ENCODE measurements at places on chromosomes 11 and 22.
A peak's percentile ranks its signal among the peaks of the same experiment; 100 is the strongest.

- DNase-seq, result no peak
Measured at GRCh38 chr11:77799338-77799737, 21.2 kb downstream of the RSF1 start.

DNA sequence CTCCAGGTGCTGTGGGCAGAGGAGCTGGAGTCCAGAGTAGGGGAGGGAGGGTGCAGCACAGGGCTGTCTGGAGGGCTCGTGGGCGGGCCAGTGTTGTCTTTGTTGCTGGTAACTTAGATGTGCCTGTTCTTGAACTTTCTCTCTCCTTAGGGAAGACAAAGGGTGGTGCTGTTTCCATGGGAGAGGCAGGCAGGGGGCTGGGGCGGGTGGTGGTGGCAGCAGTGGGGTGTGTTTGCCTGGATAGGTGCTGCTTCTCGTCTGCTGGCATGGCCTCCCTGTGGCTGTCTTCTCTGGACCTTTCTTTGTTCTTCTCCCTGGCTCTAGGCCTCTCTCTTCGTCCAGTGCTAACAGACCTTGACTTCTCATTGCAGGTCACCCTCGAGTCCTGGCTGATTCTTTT lies 8.5 kb downstream of the SIDT2 start:
- no peak for DNase-seq

DNA sequence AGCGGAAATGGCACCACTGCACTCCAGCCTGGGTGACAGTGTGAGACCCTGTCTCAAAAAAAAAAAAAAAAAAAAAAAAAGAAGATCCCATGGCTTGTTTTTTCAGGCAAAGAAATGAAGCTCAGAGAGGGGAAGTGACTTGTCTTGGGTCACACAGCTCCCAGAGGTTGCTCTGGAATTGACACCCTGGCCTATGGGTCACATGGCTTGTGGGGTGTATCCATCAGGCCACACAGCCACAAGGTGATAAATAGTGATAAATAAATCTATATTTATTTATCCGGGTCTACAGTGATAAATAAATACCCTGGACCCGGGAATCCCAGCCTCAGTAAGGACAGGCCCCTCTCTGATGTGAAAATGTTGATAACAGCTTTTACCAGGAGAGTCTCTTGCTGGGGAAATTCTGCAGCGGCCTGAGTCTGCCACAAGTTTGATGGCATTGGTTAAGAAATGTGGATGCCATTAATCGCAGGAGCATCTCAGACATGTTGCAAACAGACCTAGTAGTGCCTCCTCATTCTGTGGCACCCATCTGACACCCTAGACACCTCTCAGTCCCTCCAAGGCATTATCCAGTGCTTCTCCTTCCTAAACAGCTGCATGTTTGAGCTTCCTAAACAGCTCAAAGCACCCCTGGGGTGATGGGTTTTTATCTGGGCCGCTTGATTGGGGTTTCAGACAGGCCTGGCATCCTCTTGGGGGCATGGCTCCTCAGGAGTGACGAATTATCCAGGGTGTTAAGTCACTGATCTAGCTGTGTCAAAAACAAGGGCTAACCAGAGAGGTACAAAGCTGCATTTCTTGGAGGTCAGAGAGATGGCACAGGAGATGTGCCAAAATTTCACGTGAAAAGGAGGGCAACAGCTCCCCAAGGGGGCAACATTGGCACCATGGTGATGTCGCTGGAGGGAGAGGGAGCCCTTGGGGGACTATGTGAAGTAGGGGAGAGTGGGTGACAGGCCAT lies 1.9 kb upstream of the EMID1 start:
- DNase-seq, result no peak

GRCh38 chr11:5243816-5244180 lies 5.9 kb downstream of the HBG1 start:
- DNase-seq, result no peak

DNA sequence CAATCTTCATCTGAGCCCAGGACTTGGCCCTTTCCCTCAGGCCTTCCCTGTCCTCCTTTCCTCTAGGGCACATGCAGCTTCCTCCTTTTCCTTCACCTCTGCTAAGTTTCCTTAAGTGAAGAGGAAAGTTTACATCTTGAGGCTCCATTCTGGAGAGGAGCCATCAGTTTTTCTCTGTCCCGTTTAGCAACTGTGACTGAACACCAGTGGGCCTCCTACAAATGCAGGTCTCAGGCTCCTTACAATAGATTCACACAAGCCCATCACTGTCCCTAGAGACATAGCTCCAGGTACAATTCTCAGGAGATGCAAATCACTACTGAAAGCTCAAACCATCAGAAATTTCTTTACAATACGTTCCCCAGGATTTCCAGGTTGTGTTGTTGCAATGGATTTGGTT lies 23.3 kb upstream of the LYVE1 start:
- no peak for DNase-seq

DNA sequence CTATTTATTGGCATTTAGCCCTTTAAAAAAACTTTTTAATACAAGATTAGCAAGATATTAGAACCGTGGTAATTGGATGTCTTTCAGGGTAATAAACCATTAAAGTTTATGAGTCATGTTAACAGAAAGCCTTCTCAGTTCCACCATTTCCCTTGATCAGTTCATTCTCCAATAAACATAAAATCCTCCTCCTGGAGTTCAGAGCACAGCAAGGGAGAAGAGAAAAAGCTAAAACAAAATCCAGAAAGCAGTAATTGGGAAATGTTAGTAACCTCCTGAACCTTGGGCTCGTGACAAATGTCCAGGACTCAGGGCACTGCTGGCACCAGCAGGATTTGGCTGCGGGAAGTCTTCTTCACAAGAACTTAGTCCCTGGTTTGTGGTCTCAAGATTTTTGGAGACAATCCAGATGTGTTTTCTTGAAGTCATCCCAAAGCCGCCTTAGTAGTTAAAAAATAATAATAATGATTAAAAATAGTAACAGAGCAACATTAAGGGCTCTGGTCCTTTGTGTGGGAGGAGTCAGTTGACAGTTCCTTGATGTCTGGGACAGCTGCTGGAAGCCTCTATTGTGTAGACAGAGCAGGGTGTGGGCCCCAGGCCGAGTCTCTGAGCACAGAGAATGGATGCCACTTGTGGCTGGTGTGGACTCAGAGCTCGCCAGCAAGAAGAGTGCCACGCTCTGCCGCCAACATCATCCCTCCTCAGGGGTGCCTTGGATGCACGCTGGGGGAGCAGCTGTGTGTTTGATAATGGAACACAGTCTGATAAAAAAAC lies 43.4 kb upstream of the PITPNB start:
- DNase-seq, result no peak

DNA sequence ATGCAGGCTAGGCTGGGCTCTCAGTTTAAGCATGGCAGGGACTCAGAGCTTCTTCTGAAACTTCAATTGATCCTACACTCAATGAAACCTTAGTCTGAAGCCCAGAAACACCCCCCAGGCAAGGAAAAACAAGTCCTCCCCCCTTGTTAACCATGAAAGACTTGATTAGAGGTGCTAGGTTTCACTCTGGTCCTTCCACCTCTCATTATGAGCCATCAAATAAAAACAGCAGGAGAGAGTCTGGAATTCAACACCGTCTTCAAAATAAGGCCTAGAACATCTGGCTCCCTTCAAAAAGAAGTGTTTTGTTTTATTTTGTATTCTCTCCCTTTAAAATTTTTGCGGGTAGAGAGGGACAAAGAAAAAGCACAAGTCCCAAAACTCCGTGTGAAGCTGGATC lies 95.7 kb downstream of the NAT10 start:
- DNase-seq, result no peak

DNA sequence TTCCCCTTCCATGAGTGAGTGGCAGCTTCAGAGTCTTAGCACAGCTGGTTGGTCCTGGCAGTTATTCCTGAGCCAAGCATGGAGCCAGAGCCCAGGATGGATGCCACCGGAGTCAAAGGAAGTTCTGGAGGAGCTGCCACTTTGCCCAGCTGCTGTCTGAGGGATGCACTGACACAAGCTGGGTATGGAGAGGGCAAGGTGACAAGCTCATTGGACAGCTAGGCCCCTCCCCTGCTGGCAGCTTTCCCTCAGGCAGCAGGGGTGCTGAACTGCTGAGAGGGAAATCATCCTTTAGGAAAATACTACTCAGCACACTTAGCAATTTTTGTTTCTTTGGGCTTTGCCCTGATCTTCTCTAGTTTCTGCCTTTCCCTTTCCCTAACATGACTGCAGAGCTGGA lies 99.3 kb upstream of the SESN3 start:
- DNase-seq, result no peak

- DNase-seq, result no peak
Measured at GRCh38 chr11:3939651-3940190, 84.3 kb downstream of the STIM1 start.

DNA sequence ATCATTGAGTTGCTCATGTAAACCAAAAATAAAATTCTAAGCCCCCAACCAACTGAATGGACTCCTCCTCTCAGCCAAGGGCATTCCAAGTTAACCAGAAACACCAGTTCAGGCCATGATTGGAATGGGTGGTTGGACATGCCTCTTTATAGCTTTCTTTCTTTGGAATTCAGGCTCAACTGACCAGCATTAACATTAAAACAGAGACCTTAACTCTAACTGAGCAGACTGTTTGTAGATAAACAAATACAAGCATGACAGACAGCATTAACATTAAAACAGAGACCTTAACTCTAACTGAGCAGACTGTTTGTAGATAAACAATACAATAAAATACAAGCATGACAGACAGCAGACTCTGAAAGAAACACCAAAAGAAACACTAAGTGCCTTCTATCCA lies 278.2 kb downstream of the DLG2 start:
- no peak for DNase-seq

DNA sequence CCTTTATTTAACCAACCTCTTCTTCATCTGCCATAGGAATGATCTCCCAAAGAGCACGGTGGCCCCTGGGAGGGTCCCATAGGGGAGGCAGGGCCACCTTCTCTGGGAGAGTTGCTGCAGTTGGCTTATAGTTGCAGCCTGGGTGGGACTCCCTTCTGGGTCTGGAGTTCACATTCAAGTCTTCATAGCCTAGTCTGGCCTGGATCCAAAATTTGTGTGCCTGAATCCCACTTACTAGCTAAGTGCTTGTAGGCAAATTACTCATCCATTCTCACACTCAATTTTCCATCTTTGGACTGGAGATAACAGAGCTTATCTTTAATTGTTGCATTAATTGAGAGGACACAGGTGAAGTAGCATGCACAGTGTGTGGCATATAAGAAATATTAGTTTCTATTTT lies 163.6 kb downstream of the GRIK4 start:
- DNase-seq, result no peak

GRCh38 chr11:72541257-72541974 lies 107.1 kb upstream of the CLPB start:
- no peak for DNase-seq

DNA sequence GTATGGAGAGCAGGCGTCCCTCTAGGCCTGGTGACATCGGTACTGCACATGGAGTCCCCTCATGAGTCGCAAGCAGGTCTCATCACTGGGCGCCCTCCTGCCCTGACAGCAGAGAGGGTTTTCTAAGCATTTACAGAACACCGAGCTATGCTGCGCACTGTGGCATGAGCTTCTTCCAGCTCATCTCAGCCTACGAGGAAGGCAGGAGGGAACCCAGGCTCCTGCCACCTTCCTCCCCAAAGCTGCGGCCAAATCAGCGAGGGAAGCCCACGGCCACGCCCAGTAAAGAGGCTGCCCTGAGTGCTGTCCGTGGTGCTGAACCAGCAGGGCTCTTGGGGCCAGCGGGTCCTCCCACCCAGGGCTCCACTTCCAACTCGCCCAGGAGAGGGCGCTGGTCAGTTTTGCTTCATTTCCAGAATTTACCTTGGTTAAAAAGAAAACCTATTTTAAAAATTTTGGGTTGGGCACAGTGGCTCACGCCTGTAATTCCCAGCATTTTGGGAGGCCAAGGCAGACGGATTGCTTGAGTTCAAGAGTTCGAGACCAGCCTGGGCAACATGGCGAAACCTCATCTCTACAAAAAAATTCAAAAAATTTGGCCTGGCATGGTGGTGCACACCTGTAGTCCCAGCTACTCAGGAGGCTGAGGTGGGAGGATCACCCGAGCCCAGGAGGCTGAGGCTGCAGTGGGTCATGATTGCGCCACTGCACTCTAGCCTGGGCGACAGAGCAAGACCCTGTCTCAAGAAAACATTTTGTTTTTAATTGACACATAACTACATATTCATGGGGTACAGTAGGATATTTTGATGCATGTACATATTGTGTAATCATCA lies 34.2 kb downstream of the PHF21B start:
- peak; percentile 53 for DNase-seq

DNA sequence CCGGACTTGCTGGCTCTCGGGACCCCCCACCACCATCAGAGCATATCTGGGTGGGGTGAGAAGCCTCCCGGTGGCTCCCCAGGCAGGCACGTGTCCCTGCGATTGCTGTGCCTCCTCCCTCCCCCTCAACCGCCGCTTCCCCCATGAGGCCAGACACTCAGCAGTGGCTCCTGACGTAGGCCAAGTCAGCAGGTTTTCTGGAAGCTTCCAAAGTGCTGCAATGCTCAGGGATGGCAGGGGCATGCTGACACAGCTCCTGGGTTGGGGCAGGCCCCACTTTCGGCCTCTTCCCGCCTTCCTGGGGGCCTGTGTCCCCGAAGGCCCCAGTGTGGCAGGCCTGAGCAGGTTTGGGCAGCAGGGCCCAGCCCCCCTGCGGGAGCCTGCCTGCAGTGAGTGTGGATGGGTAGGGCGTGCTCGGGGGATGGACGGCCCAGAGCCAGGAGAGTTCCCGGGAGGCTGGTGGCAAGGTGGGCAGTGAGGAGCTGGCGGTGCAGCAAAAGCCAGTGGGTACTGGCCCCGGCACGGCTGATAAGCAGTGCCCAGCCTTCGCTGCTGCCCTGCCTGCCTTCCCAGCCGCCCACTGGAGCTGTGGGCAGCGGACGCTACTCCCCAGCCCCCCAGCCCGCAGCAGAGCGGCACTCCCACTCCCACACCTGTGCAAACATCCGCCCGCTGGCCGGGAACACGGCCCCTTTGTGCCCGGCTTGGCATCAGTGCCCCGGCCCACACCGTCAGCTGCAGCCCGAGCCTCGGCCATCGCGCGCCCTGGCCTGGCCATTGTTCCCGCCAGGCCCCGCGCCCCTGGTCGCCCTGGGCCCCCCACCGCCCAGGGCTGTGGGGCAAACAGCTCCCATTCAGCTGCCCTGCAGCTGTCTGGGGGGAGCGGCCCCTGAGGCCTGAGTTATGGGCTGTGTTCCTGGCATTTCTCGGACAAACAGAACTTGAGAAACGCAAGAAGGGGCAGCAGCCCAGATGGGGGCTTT lies 125.0 kb downstream of the KCNQ1OT1 start:
- DNase-seq, result no peak

DNA sequence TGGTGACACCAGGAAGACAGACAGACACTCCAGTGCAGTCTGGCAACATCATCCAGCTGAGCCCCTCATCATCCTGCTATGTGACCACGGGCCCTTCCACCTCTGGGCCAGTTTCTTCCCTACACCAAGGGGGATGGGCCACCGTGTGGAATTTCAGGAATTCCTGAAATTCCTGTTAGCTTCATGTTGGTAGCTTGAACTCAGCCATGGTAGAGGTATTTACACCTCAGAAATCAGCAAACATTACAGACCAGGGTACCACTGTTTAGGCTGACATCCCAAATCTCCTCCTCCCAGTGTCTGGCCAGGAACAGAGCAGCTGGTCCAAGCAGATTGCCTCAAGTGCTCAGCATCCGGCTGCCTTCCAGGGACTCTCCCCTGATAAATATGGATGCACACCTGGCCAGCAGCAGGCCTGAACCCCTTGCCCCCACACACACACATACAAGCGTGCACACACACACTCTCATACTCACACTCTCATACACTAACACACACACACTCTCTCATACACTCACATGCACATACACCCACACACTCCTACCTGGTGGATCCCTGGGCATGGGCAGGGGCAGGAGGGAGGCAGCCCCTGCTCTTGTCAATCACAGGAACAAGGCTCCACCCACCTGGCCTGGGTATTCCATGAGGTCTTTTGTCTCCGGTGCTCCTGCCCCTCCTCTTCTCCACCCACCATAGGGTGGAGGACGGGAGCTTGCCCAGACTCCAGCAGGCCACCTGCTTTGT lies 85.2 kb downstream of the BUD13 start:
- no peak for DNase-seq

- DNase-seq, result peak; percentile 97
Measured at GRCh38 chr11:3723014-3723708, 52.0 kb upstream of the CHRNA10 start.
